ENCODE measurements at places on chromosomes 5 and 9. TPM values are rescaled to one million over a fixed set of nuclear protein-coding genes. Genes with fewer than 3 reads are reported as not detected.

GRCh38 chr5:143494162-143494561 lies 90.7 kb upstream of the NR3C1 start:
- no peaks in the 10 kb centered on the region for H3K4me1 ChIP-seq
- no peak overlapping the region for H3K27ac ChIP-seq
- DNase-seq = no peak
- no peaks in the 10 kb centered on the region for H3K27me3 ChIP-seq

DNA sequence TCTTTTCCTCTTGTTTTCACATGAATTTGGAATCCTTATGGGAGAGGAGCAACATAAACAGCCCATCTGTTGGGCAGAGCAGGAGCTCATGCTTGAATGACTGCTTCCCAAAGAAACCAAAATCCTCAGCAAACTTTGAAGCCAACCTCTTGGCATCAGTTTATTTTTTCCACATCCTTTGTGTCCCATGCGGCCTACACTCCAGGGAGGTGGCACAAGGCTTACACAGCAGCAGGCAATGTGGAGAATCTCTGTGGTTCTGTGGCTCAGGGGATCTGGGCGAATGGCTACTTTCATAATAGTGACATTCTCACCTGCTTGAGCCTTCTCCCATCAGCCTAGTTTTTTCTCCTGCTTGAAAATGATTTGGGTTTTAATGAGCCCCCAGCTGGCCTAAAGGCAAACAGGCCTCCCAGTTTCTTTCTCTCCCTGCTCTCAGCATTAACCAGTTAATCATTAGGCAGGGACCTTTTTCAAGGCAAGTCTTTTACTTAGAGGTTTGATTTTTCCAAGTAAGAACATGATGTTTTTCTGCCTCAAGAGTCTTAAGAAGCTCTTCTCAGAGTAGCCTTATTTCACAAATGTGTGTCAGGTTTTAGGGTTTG lies 370.3 kb downstream of the ARHGEF28 start:
- no peaks in the 10 kb centered on the region for H3K4me1 ChIP-seq
- DNase-seq = no peak
- no peaks in the 10 kb centered on the region for H3K27me3 ChIP-seq
- H3K4me3 ChIP-seq = no peak overlapping the region
- no peaks in the 10 kb centered on the region for H3K36me3 ChIP-seq
- no peak overlapping the region for H3K27ac ChIP-seq

GRCh38 chr5:56129288-56129687 lies 103.8 kb downstream of the ANKRD55 start:
- H3K4me1 ChIP-seq = no peaks in the 10 kb centered on the region
- peak overlapping the region; percentile 8 for H3K27ac ChIP-seq
- no peak overlapping the region for H3K4me3 ChIP-seq
- no peaks in the 10 kb centered on the region for H3K27me3 ChIP-seq

DNA sequence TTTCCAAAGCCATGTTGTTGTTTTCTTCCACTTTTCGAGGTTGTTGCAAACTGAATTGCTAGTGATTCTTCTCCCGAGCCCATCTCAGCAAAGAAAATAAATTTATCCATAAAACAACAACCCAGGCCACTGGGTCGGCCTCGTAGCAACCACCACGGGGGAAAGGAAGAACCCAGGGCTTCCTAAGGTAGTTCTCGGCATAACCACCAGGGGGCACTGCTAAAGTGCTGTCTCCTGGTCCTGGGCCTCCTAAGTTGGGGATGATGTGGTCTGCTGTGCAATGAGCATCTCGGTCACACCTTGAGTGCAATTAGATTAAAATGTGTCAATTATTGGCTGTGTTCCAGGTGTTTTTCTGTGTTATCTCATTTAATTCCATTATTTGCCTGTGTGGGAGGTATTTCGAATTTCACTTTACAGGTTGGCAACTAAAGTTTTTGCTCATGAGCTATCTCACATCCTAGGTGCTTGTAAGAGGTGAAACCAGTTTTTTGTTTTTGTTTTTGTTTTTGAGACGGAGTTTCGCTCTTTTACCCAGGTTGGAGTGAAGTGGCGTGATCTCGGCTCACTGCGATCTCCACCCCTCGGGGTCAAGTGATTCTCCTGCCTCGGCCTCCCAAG lies 102.8 kb upstream of the DAP start:
- peak; percentile 41 for DNase-seq
- no peaks in the 10 kb centered on the region for H3K4me1 ChIP-seq
- no peaks in the 10 kb centered on the region for H3K36me3 ChIP-seq
- no peaks in the 10 kb centered on the region for H3K27me3 ChIP-seq

DNA sequence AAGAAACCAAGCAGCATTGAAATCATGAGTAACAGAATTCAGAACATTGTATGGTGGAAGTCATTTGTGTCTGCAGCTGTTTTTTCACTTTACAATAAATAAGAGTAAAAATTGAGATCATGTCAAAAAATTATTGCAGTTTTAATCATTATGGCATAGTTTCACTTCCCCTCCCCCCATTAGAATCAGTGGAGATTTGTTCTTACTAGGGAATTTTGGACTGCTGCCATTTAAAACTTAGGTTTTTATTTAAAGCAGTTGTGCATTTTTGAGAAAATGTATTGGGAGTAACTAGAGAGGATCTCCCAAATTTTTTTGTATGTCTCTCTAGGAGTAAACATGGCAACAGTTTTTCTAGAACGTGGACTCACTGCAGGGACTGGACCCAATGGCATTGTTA lies 20.4 kb downstream of the GTF3C4 start:
- no peak overlapping the region for H3K27ac ChIP-seq
- no peaks in the 10 kb centered on the region for H3K27me3 ChIP-seq
- H3K4me3 ChIP-seq = no peak overlapping the region
- H3K36me3 ChIP-seq = peaks cover 8% of the 10 kb centered on the region
- no peaks in the 10 kb centered on the region for H3K4me1 ChIP-seq
- no peak for DNase-seq

- H3K4me3 ChIP-seq = no peak overlapping the region
- no peaks in the 10 kb centered on the region for H3K36me3 ChIP-seq
- H3K27me3 ChIP-seq = peaks cover 4% of the 10 kb centered on the region
- DNase-seq = no peak
Measured at GRCh38 chr9:136634904-136635303, 27.8 kb upstream of the EGFL7 start.

GRCh38 chr5:171945476-171945875 lies 61.0 kb downstream of the FBXW11 start:
- DNase-seq = no peak
- H3K27ac ChIP-seq = no peak overlapping the region
- no peaks in the 10 kb centered on the region for H3K4me1 ChIP-seq
- no peaks in the 10 kb centered on the region for H3K36me3 ChIP-seq
- no peak overlapping the region for H3K4me3 ChIP-seq
- no peaks in the 10 kb centered on the region for H3K27me3 ChIP-seq

DNA sequence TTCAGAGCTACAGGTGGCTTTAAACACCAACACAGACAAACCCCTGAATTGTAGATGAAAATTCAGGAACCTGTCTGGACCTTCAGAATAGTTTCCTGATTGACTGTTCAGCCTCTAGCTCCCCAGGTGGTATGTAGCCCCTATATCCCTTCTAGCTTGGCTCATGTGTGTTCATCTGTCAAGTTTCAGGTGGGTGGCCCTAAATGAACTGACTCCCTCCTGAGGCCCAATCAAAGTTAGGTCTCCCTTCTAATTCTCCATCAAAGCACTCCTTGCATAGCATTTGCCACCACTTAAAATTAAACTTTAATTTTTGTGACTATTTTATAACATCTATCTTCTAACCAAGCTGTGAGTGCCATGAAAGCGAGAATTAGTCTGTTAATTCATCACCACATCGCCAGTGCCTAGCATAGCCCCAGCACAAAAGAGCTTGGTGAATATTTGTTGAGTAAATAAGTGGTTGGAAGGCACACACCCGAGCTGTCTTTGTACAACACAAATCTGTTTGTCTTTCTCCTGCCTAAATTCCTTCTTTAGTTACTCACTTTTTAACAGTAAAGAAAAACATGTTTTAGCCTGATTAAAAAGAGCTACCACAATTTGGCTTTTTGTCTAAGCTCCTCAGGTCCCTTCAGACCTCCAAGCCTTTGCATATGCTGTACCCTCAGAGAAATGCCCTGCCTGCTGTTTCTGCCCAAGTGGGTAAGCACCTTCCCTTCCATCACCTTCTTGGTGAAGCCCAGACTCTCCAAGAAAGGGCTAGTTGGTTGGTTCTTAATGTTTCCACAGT lies 138.1 kb upstream of the HMHB1 start:
- H3K27me3 ChIP-seq = no peaks in the 10 kb centered on the region
- H3K4me3 ChIP-seq = no peak overlapping the region
- no peaks in the 10 kb centered on the region for H3K36me3 ChIP-seq
- H3K4me1 ChIP-seq = no peaks in the 10 kb centered on the region
- no peak for DNase-seq

GRCh38 chr5:113902917-113903660 lies 389.6 kb downstream of the YTHDC2 start:
- H3K4me1 ChIP-seq = no peaks in the 10 kb centered on the region
- H3K4me3 ChIP-seq = no peak overlapping the region
- no peak for DNase-seq

DNA sequence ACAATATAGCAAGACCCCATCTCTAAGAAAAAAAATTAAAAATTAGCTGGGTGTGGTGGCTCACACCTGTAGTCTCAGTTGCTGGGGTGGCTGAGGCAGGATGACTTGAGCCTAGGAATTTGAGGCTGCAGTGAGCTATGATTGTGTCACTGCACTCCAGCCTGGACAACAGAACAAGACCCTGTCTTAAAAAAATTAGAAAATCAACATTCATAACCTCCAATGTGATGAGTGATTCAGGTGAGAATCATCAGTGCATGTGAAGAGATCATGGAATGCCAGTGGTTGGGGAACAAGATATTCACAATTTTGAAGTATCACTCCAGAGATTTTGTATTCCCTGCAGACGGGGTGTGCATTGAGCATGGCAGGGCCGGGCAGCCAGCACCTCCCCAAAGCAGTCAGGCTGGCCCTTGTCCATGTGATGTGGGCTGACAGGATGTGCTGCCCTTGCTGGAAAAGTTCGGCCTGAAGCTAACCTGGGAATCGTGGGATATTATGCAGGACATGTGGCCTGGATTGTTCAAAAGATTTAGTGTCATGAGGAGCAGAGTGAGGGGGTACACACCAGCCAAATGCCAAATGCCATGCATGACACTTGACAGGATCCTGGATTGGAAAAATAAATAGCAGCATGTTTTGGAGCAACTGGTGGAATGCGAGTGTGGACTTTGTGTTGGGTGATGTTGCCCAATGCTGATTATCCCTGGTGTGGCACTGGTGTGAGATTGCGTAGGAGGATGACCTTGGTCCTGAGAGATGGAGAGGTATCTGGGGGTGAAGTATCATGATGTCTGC lies 189.0 kb downstream of the RGS3 start:
- no peaks in the 10 kb centered on the region for H3K27me3 ChIP-seq
- H3K4me3 ChIP-seq = no peak overlapping the region
- H3K27ac ChIP-seq = no peak overlapping the region
- peaks cover 18% of the 10 kb centered on the region for H3K4me1 ChIP-seq
- no peaks in the 10 kb centered on the region for H3K36me3 ChIP-seq
- DNase-seq = peak; percentile 24

DNA sequence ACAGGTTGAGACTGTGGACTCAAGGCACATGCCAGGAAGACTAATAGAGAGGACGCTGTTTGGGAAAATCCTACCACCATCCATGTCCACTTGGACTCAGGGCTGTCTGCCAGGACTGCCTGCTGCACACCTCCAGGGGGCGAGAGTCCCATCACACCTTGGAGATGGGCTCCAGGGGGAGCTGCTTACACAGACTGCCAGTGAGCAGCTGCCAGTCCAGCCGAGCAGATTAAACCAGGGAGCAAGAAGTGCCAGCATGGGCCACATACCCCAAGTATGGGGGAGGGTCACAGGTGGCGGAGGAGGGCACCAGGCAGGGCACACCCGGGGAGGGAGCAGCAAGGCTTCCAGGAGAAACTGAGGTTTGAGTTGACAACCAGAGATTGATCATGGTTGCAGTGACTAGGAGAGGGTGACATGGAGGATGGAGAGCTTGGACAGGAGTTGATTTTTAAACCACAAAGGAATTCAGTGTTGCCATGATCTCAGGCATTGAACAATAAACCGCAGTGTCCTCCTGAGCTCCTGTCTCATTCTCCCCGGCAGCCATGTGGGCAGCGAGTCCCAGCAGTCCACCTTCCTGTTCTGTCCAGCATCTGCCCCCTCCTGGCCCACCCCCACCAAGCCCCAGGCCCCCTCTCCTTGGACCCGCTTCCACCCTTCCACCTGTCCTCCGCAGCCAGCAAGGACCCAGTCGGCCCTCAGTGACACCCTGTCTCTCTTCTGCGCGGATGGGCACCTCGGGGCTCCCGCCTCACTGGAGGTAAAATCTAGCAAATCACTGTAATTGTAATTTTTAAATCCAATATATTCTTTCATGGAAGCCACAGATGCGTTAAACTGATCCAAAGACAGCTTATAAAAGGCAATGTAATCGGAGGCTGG lies 3.1 kb upstream of the VAV2 start:
- no peak overlapping the region for H3K4me3 ChIP-seq
- no peaks in the 10 kb centered on the region for H3K27me3 ChIP-seq
- no peak overlapping the region for H3K27ac ChIP-seq
- no peaks in the 10 kb centered on the region for H3K36me3 ChIP-seq

DNA sequence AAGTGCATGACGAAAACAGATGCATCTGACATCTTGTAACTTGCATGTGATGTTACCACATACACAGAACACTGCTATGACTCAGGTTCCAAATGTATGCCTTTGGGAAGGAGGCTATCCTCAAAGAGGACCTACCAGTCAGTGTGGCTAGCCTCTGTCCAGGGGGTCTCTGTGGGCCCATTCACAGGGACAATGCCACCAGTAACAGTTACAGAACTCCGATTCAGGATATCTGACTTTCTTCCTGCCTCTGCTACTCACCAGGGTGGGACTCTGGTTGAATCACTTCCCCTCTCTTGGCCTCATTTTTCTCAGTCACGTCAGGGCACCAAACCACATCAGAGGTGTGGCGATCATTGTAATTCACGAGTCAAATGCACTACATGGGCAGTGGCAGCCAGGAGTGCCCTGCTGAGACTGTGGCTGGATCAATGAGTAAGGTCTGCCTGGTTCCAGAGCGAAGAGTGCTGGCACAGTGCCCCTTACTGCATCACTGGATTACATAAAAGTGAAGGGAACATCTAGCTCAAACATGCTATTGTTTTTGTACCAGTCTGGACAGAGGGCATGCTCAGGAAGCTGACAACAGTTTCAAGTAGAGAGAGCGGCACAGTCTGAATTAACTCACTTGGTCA lies 13.2 kb downstream of the ATOX1 start:
- peak; percentile 86 for DNase-seq
- H3K36me3 ChIP-seq = peaks cover 14% of the 10 kb centered on the region
- H3K4me3 ChIP-seq = no peak overlapping the region
- no peak overlapping the region for H3K27ac ChIP-seq
- no peaks in the 10 kb centered on the region for H3K4me1 ChIP-seq

DCAF12 gene
- total RNA-seq = 33.0 TPM

FBLL1 gene
- 0.47 TPM for total RNA-seq

IL13 gene
- total RNA-seq = not detected

DBH gene
- not detected for total RNA-seq

SLC45A2 gene
- total RNA-seq = 0.22 TPM

PCDHA1 gene
- total RNA-seq = 0.13 TPM
